ENCODE measurements at places on chromosomes 1 and 21.

DNA sequence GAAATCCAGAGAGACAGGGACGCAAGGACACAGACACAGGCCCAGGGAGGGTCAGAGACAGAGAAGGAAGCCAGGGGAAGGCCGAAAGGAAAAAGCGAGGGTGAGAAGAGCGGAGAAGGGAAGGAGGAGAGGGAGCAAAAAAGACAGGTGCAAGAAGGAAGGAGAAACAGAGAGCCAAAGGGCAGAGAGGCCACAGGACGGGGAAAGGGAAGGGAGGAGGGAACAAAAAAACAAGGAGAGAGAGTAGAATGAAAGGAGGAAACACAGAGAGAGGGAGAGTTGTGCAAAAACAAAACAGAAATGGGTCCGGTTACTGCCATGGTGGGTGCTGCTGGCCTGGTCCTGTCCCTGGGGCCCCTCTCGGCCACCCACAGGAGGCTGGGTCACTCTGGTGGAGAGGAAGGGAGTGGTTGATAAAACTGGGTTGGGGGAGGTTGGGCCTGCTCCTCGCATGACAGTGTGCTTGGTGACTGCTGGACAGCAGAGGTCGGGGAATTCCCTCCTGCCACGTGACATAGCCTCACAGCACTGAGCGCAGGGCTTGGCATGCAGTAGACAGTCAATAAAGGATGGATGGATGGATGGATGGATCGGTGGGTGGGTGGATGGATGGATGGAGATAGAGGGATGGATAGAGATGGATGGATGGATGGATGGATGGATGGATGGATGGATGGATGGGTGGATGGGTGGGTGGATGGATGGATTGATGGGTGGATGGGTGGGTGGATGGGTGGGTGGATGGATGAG is 64.8 kb downstream of the RAP1GAP start:
- peaks cover 3% of the 10 kb centered on the region for H3K27me3 ChIP-seq
- no peak overlapping the region for H3K4me3 ChIP-seq
- no peak for DNase-seq
- H3K27ac ChIP-seq = no peak overlapping the region
- no peaks in the 10 kb centered on the region for H3K36me3 ChIP-seq
- H3K4me1 ChIP-seq = no peaks in the 10 kb centered on the region

- H3K36me3 ChIP-seq = no peaks in the 10 kb centered on the region
- peak; percentile 90 for DNase-seq
- peak overlapping the region; percentile 88 for H3K27ac ChIP-seq
- peaks cover 18% of the 10 kb centered on the region for H3K4me1 ChIP-seq
These were observed 24.7 kb upstream of the ADGRB2 start for GRCh38 chr1:31788825-31789256.

DNA sequence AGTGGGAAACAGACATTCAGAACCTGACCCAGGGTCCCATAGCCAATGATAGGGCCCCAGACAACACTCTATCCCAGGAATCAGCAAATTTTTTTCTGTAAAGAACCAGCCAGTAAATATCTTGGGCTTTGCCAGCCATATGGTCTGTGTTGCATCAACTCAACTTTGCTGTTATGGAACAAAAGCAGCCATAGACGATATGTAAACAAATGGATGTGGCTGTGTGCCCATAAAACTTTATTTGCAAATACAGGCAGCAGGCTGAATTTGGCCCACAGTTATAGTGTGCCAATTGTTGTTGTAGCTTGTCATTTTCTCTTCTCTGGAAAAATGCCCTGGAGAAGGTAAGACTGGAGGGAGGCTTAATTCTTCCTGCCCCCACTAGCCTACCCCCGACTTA is 431.1 kb upstream of the VAMP3 start:
- DNase-seq = no peak
- H3K27ac ChIP-seq = no peak overlapping the region
- H3K36me3 ChIP-seq = no peaks in the 10 kb centered on the region
- peaks cover 26% of the 10 kb centered on the region for H3K4me1 ChIP-seq
- H3K27me3 ChIP-seq = peaks cover 4% of the 10 kb centered on the region

DNA sequence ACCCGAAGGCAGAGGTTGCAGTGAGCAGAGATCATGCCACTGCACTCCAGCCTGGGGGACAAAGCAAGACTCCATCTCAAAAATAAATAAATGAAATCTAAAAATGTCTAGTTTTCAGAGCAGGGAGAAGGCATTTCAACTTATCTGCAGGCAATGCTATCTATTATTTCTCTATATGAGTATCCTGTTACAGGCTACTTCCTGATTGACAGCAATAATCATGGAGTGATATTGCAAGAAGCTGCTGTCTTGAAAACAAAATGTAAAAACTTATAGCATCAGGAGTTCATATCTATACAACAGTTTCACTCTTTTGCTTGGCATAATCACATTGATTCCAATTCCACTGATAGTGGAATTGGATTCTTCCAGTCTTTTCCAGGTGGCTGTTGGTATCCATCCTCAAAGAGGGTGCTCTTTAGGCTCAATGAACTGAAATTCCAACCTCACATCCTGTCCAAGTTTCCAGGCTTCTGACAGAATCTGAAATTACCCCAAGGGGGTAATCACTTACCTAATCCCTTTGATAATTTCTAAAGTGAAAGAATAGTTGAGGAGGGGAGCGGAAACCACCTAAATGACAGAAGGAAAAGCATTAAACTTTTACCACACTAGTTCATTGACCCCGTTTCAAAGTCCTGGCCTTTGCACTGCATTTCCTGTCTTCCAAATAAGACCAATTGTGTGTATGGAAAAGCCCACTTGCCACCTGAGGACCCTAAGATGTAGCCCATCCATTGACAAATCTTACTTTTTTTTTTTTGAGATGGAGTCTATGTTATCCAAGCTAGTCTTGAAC is 107.6 kb downstream of the GLUL start:
- H3K4me3 ChIP-seq = no peak overlapping the region
- H3K36me3 ChIP-seq = no peaks in the 10 kb centered on the region
- no peaks in the 10 kb centered on the region for H3K27me3 ChIP-seq
- H3K27ac ChIP-seq = no peak overlapping the region
- peaks cover 21% of the 10 kb centered on the region for H3K4me1 ChIP-seq

- H3K4me3 ChIP-seq = no peak overlapping the region
- H3K36me3 ChIP-seq = no peaks in the 10 kb centered on the region
- peaks cover 30% of the 10 kb centered on the region for H3K4me1 ChIP-seq
- DNase-seq = no peak
- peaks cover 3% of the 10 kb centered on the region for H3K27me3 ChIP-seq
These were observed 240.1 kb downstream of the RHOU start for GRCh38 chr1:228975238-228975907.

GRCh38 chr21:44500111-44500510 is 39.9 kb downstream of the KRTAP10-1 start:
- peaks cover 14% of the 10 kb centered on the region for H3K27me3 ChIP-seq
- no peak for DNase-seq
- H3K4me3 ChIP-seq = no peak overlapping the region
- no peaks in the 10 kb centered on the region for H3K36me3 ChIP-seq
- peaks cover 19% of the 10 kb centered on the region for H3K4me1 ChIP-seq
